ENCODE measurements at places on chromosomes 1 and 21. TPM values are rescaled to one million over a fixed set of nuclear protein-coding genes. Genes with fewer than 3 reads are reported as not detected.

DNA sequence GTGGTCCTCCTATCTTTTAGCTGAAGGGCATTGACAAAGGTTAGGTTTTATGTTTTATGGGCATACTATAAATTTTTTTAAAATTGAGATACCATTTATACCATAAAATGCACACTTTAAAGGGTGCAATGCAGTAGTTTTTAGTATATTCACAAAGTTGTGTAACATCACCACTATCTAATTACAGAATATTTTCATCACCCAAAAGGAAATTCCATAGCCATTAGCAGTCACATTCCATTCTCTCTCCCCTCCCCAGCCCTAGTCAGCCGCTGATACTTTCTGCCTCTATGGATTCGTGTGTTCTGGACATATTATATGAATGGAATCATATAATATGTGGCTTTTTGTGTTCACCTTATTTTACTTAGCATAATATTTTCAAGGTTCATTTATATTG is 135.8 kb upstream of the B3GALT2 start:
- peak; percentile 88 for DNase-seq

Gene A3GALT2
- total RNA-seq, result not detected

- no peak for DNase-seq
Measured at GRCh38 chr1:171258429-171258828, 10.1 kb downstream of the FMO1 start.

Gene SIM2
- 1.8 TPM for total RNA-seq

Gene PCBP3
- 0.10 TPM for total RNA-seq

Measured in M059J (cell line).